CD4-positive, alpha-beta T cell treated with Interleukin-12 subunit alpha and Interleukin-12 subunit beta, for 1 hour (primary cell): ENCODE measurements at places on chromosomes 3 and 15.

- DNase-seq = no peak
These were observed 1.2 kb downstream of the KIF23 start for GRCh38 chr15:69415381-69415780.

- no peak for DNase-seq
These were observed 88.8 kb upstream of the RNU6-1 start for GRCh38 chr15:67928666-67929065.

GRCh38 chr3:142013326-142013980, 135.9 kb downstream of the TFDP2 start:
- no peak for DNase-seq

GRCh38 chr3:179236669-179237301, 14.1 kb downstream of the KCNMB3 start:
- DNase-seq = no peak

GRCh38 chr3:11607816-11608215, 35.9 kb downstream of the VGLL4 start:
- DNase-seq = no peak

GRCh38 chr3:153422314-153422713, 260.3 kb downstream of the RAP2B start:
- DNase-seq = no peak

DNA sequence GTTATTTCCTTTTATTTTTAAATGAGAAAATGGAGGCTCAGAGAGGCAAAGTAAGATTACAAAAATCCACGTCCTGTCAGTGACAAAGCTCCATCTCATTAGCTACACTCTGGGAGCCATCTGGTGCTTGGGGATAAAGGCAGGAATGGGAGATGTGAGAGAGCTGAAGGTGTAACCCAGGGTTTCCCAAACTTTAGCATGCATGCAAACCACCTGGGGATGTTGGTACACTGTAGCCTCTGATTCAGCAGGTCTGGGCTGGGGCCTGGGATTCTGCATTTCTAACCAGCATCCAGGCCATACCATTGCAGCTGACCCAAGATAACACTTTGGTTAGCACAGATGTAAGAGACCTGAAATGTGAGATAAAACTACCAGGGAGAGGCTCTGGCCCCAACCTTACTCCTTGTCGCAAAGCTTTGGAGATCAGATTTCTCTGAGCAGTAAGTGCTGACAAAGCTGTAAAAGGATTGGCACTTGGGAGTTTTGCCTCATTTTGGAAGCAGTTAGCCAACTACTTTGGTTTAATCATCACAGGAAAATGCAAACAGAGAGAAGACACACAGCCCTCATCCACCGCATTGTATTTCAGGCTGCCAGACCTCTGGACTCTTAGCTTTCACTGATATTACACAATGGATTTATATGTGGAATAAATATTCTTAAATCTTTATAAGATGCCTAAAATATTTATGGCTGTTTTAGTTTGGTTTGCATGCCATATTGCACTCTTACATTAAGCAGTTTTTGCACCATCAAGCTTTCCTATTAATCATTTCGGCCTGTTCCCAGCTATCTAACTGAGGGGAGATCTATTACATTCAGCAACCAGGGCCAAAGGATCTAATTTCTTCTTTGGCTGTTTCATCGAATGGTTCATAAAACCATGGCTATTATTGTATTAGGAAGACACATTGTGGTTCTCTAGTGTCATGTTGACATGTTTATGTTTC, 263.0 kb downstream of the EBLN2 start:
- no peak for DNase-seq

GRCh38 chr15:80606511-80607071, 88.5 kb upstream of the ABHD17C start:
- DNase-seq = no peak

DNA sequence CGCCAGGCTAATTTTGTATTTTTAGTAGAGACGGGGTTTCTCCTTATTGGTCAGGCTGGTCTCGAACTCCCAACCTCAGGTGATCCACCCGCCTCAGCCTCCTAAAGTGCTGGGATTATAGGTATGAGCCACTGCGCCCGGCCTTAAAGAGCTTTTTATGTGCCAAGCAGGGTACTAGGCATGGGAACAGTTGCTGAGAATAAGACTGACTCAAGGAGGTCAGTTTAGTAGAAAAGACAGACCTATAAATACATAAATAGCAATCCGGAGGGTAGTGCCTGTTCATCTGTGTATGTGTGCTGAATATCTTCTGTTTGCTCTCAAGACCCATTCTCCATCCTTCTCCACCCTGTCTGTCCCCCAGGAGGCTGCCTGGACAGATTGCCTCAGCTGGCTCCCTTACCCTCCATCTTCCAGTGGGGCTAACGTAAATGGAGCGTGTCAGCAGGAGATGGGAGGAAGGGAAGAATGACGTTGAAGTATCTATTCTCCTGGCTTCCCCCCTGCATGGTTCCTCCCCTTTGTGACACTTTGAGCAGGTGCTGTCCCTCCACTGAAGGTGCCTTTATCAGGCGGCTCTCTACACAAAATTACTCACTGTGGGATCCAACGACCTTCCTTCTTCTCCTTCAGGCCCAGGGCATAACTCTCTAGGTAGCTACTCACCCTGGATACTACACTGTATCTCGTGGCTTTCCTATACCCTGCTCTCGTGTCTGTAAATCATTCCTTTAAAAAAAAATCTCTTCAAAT, 31.1 kb downstream of the FBXO40 start:
- DNase-seq = no peak

DNA sequence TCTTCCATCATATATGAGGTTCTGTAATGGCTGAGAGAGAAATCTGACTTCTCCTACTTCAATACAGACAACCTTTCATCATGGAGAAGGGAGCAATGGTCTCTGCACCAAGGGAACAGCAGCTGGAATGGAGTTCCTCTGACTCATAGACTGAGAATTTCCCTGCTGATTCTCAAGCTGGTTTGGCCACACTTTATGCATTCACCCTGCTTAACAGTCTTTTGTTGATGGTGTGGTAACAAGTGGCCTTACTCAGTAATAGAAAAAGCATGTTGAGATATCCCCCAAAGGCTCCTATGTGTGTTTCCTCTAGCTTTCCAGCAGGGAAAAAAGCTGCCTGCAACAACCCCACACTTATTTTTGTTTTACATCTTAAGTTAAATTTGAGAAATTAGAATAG, 138.1 kb downstream of the GREM1 start:
- no peak for DNase-seq

- no peak for DNase-seq
These were observed 91.1 kb upstream of the SLC24A5 start for GRCh38 chr15:48029642-48030041.

- no peak for DNase-seq
These were observed 20.3 kb upstream of the FAM3D start for GRCh38 chr3:58686847-58687246.

DNA sequence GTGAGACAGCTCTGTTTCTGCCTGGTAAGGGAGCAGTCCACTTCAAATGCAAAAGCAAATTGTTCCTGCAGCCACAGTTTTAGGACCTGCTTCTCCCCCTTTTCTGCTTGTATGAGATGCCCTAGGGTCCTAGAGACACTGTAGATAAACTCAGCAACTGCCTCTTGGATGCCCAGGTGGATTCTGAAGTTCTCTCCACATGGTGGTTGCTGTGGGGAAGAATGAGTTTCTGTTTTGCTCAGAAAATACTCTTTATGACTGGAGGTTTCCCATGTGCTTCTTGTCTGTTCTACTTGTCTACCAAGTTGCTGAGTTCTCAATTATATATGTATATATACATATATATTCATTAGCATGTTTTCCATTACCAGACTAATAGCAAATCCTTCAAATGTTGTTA, 5.6 kb upstream of the ZNF80 start:
- DNase-seq = no peak

DNA sequence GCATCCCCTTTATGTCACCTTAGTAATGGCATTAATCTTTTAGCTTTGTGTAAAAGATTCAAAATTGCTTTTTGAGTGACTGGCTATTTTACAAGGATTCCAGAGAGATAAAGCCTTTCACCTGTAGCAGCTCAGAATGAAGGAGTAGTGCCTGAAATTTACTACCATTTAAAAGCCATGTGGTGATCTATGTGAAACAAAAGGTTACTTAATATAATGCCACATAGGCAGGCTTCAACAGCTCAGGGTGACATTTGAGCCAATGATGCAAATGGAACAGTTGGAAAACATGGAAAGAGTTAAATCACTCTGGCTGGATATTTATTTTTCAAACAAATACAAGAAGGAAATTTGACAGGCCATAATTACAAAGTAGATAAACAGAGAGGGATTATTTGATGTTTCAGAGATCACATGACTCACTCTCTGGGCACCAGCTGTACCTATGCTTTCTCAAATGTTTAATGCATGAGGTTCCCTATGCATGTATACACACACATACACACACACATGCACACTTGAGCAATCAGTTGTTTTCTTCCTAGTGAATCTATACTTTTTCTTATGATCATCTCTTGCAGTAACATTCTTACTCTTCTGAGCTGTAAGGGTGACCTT, 171.5 kb downstream of the ZMAT3 start:
- DNase-seq = no peak

- DNase-seq = no peak
These were observed 75.2 kb downstream of the CHSY1 start for GRCh38 chr15:101176625-101177024.
